ENCODE measurements at places on chromosomes 2 and 18.

GRCh38 chr2:139438478-139438877, 658.3 kb upstream of the NXPH2 start:
- no peak for DNase-seq

- no peak for DNase-seq
Observed at GRCh38 chr2:237682151-237682550, 54.8 kb downstream of the LRRFIP1 start.

- DNase-seq, result no peak
Observed at GRCh38 chr2:102075479-102075878, 67.1 kb upstream of the IL1R1 start.

GRCh38 chr2:231894566-231895380, 31.4 kb downstream of the NPPC start:
- no peak for DNase-seq

GRCh38 chr2:1721706-1722646, 22.3 kb downstream of the PXDN start:
- no peak for DNase-seq
